ENCODE measurements at places on chromosomes 6 and 20.

DNA sequence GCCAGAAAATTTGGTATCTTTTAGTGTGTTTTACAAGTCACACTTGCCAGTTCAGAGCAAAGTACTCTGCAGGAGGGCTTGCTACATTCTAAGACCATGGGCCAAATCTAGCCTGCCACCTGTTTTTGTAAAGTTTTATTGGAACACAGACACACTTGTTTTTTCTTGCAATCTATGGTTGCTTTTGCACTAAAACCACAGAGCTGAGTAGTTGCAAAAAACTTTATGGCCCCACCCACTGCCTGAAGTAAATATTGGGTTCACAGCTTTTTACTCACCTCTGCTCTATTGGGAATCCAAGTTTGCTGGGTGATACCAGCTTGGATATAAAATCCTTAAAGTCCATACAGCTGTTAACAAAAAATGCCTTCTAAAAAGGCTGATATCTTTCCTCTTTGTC is 109.0 kb downstream of the ZFP64 start:
- DNase-seq, result no peak

DNA sequence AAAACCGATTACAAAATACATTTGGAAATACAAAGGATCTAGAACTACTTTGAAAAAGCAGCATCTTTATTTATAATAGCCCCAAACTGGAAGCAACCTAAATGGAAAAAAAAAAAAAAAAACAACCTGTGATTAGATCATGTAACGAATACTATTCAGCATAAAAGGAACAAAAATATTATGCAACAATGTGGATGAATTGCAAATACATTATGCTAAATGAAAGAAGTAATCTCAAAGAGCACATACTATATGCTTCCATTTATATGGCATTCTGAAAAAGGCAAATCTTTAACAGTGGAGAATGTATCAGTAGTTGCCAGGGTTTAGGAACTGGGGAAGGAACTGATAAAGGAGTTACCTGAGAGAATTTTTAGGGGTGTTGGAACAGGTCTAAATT is 28.9 kb downstream of the IRAK1BP1 start:
- DNase-seq, result no peak

- DNase-seq, result no peak
Measured at GRCh38 chr6:145209272-145209671, 526.0 kb downstream of the EPM2A start.

GRCh38 chr20:1319051-1319450 is 9.9 kb downstream of the SDCBP2 start:
- DNase-seq, result no peak

Data from dermis microvascular lymphatic vessel endothelial cell (primary cell).